ENCODE measurements at places on chromosomes 16 and 17.
A peak's percentile ranks its signal among the peaks of the same experiment; 100 is the strongest.

- peak; percentile 12 for DNase-seq
These were observed 44.3 kb upstream of the SMURF2 start for GRCh38 chr17:64706224-64707049.

- no peak for DNase-seq
These were observed 3.9 kb downstream of the GRN start for GRCh38 chr17:44348988-44349364.

- DNase-seq, result no peak
These were observed 14.6 kb downstream of the ENDOV start for GRCh38 chr17:80429356-80430275.

GRCh38 chr16:82655072-82655714, 28.4 kb downstream of the CDH13 start:
- DNase-seq, result no peak

DNA sequence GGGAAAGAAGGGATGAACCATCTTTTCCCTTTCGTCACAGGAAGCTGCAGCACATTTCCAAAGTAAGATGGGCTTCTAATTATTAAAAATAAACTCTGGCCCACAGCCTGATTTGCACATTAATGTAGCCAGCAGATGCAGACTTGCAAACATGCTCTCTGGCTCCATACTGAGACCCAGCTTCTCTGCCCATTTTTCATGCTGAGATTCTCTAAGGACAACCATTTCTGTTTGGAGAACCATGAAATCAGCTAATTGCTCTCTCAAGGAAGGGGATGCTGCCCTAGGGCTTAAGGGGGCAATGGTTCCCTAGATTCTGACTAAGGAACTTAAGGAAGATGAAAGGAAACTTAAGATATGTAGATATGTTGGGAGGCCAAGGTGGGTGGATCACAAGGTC, 63.0 kb upstream of the CES5A start:
- no peak for DNase-seq

DNA sequence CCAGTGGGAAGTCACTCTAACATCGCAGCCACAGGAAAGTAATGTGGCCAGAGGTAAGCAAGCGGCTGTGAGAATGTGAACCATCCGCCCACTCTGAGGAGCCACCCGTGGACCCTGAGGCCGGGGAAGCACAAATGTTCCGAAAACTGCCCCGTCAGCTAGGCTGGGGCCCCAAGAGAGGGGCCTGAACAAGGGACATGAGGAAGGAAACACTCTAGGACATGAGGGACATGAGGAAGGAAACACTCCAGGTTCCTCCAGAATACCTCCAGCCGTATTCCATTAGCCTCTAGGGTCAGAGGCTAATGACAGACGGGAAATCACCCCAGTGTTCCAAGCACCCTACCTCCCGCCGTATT, 317 bp downstream of the TEFM start:
- peak; percentile 42 for DNase-seq

DNA sequence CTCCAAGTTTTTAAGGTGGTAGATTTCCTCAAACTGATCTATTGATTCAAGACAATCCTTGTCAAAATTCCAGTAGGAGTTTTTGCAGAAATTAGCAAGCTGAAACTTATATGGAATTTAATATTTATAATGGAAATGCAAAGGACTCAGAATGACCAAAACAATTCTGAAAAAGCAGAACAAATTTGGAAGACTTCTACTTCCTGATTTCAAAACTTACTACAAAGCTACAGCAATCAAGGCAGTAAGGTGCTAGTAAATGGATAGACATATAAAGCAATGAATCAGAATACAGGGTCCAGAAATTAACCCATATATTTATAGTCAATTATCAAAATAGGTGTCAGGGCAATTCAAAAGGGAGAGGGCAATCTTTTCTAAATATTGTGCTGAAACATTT, 11.8 kb upstream of the IL21R start:
- no peak for DNase-seq

Measured in DMS79 treated with DMSO at 0.1 percent for 48 hours (cell line).